ENCODE measurements at places on chromosomes 6 and 20. TPM values are rescaled to one million over a fixed set of nuclear protein-coding genes. Genes with fewer than 3 reads are reported as not detected.

DNA sequence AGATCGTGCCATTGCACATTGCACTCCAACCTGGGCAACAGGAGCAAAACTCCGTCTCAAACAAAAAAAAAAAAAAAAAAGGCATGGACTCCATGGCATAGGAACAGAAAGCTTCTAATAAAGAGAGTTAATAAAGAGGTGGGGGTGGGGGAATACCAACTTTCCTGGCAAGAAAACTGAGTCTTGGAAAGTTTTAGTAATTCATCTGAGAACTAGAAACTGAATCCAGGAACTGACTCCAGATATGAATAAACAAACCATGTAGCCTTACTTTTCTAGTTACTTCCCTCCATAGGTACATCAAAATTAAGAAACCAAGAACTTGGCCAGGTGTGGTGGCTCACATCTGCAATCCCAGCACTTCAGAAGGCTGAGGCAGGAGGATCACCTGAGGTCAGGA, 38.5 kb downstream of the PTPRT start:
- no peak for DNase-seq

GRCh38 chr6:32254761-32255198, 30.9 kb upstream of the NOTCH4 start:
- DNase-seq, result no peak

GRCh38 chr20:45115386-45115774, 406 bp upstream of the WFDC5 start:
- no peak for DNase-seq

- peak; percentile 9 for DNase-seq
These were observed 112.1 kb downstream of the DLL1 start for GRCh38 chr6:170178561-170179477.

Gene COL9A1
- total RNA-seq, result not detected

DNA sequence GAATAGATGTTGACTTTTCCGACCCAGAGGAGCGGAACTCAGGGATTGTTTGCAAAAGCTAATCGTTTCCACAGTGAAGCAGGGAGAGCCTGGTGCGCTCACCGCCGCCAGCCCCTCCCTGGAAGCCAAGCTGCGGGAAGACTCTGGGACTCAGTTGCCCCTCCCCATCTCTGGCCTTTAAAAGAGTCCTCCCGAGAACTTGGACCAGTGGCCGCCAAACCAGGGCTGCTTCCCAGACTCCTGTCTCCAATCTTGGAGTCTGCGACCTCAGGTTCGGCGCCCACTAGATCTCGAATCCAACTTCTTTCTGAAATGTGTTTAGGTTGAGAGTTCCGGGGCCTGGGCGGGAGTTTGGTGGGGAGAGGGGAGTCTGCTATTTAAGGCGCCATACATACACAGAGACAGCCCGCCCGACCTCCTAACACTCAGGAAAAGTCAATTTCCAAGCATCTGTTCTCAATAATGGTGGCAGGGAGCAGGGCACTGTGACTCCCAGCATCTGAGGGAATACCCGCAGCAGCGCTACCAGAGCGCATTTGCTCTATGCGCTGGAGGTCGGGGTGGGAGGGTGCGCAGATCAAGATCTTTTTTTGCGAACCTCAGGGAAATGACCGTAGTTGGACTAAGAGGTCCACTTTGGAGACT, 800 bp upstream of the GRIK2 start:
- no peak for DNase-seq

- DNase-seq, result no peak
These were observed 18.9 kb upstream of the ITPR3 start for GRCh38 chr6:33602180-33602579.

DNA sequence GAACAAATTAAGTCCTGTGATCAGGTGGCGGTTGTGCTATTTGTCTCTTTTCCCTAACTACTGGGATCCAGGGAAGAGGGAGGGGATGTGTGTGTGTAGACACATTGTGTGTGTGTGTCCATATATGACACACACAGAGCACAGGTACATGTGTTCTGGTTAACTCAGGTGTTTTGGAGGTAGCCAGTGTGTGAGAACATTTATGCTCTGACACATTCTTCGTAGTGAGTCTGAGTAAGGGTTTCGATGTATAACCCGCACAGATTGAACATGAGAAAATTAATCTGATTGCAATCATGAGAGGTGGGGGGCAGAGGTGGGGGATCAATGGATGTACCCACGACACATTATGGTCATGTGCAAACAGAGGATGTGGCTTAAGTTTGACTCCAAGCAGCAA, 12.6 kb downstream of the ZC3H12D start:
- DNase-seq, result no peak

DNA sequence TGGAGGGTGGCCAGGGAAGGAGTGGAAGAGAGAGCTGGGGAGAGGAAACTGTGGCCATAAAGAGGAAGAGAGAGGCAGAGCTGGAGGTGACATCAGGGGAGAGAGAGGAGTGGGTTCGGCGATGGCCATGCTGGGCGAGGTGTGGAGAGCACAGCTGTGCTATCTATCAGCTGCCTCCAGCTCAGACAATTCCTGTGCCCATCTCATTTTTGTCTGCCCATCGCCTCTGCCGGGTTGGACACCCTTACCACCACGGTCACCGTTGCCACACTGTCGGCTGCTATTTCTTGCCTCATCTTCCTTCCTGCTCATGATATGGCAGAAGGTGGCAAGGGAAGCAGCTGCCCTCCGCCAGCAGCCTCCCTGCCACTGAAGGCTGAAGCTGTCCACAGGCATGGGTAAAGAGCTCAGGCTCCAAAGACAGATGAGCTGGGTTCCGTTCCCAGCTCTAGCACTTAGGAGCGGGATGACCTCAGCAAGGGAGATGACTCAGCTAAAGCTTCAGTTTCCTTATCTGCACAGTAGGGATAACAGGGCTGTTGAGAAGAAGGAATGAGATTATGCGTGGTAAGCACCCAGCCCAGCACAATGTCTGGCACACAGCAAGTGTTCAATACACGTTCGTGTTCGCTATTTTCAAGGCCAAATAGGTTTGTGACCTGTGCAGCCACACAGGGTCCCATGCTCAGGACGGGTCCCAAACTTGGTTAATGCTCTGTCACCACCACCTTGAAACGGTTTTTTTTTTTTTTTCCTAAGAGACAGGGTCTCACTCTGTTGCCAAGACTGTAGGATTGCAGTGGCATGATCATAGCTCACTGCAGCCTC, 21.9 kb upstream of the TAF8 start:
- no peak for DNase-seq

- DNase-seq, result no peak
These were observed 124.1 kb upstream of the RIN2 start for GRCh38 chr20:19633985-19634384.

Gene PACSIN1
- under 0.01 TPM for total RNA-seq

DNA sequence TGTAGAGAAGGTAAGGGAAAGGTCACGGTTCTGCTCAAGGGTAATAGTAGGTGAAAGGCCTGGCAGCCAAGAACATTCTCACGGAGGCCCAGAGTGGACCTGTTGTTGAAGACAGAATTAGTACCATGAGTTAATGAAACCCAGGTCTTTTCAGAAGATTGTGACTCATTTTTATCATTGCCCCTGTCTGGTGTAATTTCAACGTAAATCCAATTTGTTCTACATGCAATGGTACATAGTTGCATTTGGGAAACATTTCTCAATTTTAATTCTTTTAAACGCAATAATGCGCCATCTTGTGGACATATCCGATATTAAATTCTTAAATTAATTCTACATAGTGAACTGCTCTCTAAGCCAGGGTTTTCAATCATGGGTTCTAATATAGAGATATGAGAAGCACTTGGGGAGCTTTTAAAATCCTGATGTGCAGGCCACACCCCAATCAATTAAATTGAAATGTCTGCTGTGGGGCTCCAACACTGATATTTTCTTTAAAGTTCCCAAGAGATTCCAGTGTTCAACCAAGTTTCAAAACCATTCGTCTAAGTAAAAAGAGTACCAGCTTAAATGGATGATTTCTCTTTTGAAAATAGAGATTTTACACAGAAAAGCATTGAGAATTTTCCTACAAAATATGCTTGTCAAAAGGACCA, 257.4 kb downstream of the PLCB1 start:
- DNase-seq, result peak; percentile 49

Gene LY6G5C
- total RNA-seq, result not detected

Gene DACT2
- 0.89 TPM for total RNA-seq

GRCh38 chr20:44664131-44664530, 12.6 kb upstream of the ADA start:
- no peak for DNase-seq

Gene TRIM15
- not detected for total RNA-seq

DNA sequence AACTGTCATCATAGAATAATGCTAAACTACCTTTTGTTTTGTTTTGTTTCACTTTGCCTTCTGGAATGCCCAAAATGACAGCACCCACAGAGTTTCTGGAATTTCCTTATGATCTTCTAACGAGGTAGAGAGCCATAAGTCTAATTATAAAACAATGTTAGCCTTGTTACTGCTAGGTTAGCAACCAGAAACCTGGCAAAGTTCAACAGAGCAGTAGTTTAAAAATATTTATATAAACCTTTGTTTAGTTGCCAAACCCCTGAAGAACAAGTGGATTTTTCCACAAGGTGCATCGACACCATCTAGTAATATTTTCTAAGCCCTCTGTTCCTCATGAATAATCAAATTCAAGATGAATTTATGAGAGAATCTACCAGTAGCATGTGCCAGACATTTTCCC, 27.6 kb upstream of the IPCEF1 start:
- peak; percentile 76 for DNase-seq

Gene DAAM2
- 1.7 TPM for total RNA-seq
